A549 (cell line): ENCODE measurements at places on chromosomes 11 and 22. TPM values are rescaled to one million over a fixed set of nuclear protein-coding genes. Genes with fewer than 3 reads are reported as not detected.
A peak's percentile ranks its signal among the peaks of the same experiment; 100 is the strongest.

DNA sequence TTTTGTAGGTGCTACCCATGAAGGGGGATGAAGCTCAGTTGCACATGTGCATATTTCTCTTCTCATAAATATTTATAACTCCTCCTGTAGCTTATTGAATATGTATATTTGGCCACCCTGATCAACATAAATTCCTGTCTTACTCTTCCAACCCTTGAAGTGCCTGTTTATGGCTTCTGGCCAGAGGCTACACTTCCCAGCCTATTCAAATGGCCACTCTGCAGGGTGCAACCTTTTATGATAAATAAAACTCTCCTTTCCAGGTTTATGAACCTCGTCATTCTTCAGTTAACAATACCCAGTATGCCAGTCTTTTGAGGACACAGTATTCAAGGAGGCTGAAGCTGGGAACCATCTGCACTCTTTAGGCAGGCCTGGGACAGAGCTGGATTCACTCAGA lies 2.6 kb upstream of the RTL6 start:
- DNase-seq, result no peak

EXT2 gene
- 56.4 to 57.8 TPM (median 56.5 TPM) in 3 replicates for polyA plus RNA-seq

YPEL1 gene
- 0.07 to 0.36 TPM (median 0.22 TPM) in 3 replicates for polyA plus RNA-seq

LRRC56 gene
- 0.47 to 1.1 TPM (median 1.0 TPM) in 3 replicates for polyA plus RNA-seq

DNA sequence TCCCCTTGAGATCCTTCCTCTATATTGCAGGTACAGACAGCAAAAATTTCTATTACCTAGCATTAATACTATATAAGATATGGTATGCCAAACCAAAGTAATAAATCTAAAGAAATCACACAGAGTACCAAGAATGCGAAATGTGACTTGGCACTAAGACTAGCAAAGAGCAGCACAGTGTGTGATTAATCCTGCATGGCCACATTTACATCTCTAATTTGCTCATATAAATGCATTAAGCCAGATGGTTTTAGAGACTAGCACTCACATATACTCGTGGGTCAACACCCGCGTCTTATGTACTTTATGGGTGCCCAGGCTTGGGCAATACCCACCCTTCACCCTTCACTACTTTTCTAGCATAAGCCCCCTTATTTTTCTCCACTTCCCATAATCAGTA lies 213.2 kb downstream of the TTC28 start:
- no peak for DNase-seq

DNA sequence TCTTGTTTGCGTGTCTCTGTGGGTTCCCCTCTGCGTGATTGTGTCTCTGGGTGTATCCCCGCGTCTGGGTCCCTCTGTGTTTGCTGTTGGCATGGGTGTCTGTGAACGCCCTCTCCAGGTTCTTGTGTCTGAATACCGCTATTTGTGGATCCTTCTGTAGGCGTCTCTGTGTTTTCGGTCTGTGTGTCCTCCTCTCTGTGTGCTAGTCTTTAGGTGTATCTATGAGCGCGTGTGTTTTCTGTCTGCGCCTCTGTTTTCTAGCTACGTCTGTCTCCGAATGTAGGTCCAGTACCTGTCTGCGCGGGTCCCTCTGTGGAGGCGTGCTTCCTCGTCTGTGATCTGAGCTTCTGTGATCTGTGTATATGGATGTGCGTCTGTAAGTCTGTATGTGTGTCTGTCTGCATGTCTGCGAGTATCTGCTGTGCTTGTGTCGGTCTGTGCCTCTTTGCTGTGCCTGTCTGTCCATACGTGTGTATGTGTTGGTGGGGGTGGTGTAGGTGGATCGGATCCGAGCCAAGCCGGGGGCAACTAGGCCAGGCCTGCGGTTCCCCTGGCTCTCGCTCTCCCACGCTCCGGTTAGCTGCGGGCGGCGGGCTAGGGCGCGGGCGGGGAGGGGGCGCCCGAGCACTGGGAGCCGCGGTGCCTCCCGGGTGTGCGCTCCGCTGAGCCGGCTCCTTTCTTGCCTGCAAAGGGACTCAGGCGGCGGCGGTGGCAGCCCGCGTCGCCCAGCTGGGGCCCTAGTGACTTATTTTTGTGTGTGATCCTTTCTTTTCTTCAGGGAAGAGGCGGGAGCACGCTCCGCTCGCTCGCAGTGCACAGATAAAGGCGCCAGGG lies 105.3 kb upstream of the E2F8 start:
- DNase-seq, result peak; percentile 7

YAP1 gene
- 36.4 to 40.4 TPM (median 39.6 TPM) in 3 replicates for polyA plus RNA-seq

DNA sequence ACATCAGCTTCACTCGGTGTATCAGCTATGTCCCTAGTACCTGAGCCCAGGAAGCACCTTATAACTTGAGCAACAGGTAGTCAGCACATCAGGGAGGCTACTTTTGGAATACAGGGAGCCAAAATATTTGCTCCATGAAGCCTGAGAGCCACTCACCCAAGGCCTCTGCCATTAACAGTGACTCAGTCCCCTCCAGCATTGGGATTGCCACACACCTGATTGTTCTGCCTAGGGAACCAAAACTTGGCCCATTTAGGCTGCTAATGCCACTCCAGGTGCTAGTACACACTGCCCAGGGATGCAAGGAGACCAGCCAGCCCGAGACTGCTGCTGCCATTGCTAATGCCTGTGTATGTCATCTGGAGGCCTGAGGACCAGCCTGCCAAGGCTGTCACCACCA lies 773.6 kb upstream of the TENM4 start:
- no peak for DNase-seq
